GM12891 (cell line): ENCODE measurements at places on chromosomes 13 and 19.

DNA sequence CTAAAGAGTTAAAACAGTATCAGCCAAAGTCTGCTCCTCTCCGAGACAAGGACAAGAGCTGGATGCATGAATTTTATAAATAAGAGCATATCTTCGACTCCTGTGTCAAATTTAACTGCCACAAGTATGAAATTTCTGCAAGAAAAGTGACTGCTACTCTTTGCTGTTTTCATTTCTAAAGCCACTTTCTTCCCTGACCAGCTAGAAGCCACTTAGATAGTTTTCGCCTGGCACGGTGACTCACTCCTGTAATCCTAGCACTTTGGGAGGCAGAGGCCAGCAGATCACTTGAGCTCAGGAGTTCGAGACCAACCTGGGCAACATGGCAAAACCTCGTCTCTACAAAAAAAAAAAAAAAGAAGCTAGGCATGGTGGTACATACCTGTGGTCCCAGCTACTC, 61.3 kb downstream of the ENOX1 start:
- no peak for DNase-seq

DNA sequence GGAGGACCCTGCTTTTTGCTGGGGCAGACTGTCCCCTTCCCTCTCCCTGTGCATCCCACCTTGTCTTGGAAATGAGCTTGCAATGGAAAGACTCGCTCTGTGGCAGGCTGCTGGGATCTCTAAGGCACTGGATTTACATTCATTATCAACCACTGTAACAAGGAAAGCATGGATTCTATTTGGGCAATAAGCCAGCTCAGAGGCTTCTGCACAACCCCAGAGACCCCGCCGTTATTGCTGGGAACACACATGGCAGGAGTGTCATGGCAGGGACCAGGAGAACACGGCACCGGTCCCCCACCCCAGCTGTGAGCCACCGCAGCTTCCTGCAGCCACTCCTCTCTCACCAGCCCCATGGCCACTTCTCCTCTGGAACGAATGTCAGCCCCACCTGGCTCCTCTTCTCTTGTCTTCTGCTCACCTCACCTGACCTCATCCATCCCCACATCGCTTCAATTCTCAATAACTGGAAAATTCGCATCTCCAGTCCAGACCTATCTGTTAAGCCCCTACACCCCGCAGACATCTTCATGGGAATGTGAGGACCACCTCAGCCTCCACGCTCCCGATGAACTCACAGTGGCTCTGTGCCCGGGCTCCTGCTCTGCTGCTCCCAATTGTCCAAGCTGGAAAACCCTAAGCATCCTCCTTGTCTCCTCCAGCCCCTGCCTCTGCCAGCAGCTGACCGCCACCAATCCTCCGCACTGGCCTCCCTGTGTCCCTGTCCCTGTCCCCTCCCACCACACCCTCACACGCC, 181.5 kb downstream of the USP12 start:
- no peak for DNase-seq

- no peak for DNase-seq
Measured at GRCh38 chr13:112962911-112963625, 5.9 kb upstream of the MCF2L start.

DNA sequence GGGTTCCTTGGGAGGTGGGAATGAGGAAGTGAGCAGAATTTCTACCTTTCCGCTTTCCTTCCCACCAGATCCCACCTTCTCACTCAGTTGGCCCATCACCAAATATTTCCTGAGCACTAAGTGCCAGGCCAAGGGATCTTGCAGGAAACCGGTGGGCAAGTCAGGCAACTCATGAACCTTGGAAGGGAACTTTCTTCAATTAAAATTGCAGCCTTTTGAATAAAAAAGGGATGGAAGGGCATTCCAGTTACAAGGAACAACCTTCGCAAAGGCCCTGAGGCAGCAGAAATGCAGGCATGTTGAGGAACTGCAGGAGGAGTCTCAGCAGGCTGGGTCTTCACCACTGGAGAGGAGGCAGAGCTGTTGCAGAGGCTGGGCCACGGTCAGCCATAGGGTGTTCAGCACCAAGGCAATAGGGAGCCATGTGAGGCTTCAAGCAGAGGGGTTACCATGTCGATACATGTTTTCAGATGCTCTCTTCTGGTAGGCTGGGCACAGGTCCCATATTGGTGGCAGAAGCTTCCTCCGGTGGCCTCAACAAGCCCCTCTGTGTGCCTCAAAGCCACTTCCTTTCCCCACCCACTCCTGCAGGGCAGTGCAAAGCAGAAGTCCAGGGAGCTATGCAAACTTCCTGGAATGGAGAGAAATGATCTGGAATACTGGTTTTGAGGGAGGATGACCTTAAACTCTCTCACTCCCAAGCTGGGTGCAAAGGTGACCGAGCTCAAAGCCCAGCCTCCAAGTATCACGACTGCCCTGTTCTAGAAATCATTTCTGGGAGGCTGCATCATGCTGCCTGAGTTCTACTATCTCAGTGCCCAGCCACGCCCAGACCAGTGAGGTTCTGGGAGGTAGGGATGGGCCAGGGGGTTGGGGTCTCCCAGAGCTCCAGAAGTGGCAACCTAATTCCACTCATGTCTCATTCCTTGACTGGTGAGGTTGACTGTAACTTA, at the start of gene FUT6:
Gene FUT6, minus strand, starts transcription at position 638 of the 953 bp plus-strand sequence. CDS start 7,135 bp downstream, outside the sequence.
- no peak for DNase-seq

DNA sequence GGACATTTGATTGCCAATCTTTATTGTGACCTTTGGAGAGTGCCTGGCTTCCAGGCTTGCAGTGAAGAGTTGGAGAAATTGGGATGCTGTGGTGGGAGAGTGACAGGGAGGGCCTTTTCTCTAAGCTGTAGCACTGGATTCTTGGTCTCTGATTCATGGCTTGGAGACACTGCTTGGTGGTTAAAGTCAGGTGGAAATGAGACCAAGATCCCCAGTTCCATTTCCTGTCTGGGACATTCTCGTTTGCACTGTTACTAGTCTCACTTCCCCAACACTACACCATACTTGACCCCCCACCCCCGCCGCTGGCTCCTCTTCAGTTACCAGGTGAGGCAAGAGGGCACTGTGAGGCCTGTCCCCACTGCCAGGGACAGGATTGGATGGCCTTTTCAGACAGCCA, 2.9 kb downstream of the SUPT5H start:
- DNase-seq: no peak

- no peak for DNase-seq
Measured at GRCh38 chr19:21581646-21582240, 76.3 kb downstream of the ZNF429 start.

DNA sequence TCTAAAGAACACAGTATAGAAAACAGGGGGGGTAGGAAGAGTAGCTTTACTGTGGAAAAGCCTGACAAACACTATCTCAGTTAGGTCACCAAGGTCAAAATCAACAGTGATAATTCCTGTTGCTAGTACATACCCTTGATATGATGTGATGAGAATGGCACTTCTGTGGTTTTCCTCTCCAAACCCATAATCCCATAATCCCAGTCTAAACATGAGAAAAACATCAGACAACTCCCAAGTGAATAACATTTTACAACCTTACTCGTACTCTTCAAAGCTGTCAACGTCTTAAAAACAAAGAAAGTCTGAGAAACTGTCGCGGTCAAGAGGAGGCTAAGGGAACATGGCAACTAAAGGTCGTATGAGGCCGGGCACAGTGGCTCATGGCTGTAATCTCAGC, 137.6 kb downstream of the FOXO1 start:
- no peak for DNase-seq

- DNase-seq: no peak
Measured at GRCh38 chr19:14476673-14477401, 1.7 kb upstream of the PTGER1 start.

DNA sequence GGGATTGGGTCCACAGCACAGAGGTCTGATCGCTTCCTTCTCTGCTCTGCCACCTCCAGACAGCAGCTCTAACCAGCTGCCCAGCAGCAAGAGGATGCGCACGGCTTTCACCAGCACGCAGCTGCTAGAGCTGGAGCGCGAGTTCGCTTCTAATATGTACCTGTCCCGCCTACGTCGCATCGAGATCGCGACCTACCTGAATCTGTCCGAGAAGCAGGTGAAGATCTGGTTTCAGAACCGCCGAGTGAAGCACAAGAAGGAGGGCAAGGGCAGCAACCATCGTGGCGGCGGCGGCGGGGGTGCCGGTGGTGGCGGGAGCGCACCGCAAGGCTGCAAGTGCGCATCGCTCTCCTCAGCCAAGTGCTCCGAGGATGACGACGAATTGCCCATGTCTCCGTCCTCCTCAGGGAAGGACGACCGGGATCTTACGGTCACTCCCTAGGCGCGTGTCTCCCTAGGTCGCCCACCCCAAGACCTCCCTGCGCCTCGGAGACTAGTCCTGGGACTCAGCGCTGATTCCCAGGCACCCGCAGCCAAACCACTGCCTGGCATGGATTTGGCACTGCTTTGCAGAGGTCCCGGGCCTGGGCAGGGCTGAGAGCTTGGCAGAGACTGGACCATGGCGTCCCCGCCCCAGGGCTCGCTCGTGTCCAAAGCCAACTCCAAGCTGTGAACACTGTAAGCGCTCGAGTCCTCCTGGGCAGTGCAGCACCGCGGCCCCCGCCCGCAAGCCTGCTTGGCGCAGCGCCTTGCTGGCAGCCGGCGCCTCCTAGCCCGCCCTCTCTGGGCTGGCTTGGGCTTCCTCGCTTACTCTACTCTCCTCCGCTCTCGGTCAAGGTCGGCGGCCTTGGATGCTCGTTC, 1.5 kb downstream of the GSX1 start:
- no peak for DNase-seq

GRCh38 chr13:65560936-65561335, 1669.2 kb downstream of the PCDH9 start:
- DNase-seq: no peak

- no peak for DNase-seq
Measured at GRCh38 chr13:68535329-68535728, 1305.2 kb upstream of the PCDH9 start.

DNA sequence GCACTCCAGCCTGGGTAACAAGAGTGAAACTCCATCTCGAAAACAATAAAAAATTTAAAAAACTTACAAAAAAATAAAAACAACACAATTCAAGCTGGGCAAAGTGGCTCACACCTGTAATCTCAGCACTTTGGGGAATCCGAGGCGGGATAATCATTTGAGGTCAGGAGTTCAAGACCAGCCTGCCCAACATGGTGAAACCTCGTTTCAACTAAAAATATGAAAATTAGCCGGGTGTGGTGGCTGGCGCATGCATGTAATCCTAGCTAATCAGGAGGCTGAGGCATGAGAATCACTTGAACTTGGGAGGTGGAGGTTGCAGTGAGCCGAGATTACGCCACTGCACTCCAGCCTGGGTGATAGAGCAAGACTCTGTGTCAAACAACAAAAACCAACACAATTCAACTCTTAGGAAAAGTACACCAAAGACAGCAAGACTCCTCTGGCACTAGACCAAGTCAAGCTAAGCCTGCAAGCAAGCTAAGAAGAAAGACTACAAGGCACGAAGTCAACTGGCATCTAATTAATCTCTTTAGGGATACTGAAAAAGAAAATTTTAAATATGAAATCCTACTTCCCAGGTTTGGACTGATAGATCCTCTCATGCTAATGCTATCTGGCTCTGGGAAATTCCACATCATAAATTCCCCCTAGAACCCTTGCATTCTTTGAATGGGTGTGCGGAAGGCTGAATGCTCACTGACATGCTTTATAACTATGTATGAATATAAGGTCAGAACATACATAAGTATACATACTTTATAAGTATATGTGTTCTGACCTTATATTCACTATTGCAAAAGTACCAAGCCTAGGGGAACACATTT, 7.9 kb downstream of the PBX4 start:
- no peak for DNase-seq

GRCh38 chr13:112245989-112246388, 130.2 kb upstream of the SPACA7 start:
- DNase-seq: no peak

- no peak for DNase-seq
Measured at GRCh38 chr13:44165221-44165888, 208.3 kb upstream of the SERP2 start.

DNA sequence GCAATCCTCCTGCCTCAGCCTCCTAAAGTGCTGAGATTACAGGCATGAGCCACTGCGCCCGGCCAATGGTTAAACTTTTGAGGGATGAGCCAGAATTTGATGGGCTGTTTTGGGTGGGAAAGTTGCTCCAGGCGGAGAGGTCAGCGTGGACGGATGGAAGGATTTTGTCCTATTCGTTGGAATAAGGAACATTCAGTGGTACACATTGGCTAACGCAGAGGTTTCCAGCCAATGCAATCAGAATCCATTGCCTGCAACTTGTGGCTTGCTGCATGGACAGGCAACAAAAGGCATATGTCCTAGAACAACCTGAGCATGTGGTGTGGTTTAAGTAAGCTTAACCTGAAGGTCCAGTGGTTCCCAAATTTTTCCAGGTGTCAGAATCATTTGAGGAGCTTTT, 35.5 kb upstream of the C1QTNF9 start:
- DNase-seq: no peak

GRCh38 chr13:91228940-91229339, 118.5 kb upstream of the MIR17HG start:
- no peak for DNase-seq

DNA sequence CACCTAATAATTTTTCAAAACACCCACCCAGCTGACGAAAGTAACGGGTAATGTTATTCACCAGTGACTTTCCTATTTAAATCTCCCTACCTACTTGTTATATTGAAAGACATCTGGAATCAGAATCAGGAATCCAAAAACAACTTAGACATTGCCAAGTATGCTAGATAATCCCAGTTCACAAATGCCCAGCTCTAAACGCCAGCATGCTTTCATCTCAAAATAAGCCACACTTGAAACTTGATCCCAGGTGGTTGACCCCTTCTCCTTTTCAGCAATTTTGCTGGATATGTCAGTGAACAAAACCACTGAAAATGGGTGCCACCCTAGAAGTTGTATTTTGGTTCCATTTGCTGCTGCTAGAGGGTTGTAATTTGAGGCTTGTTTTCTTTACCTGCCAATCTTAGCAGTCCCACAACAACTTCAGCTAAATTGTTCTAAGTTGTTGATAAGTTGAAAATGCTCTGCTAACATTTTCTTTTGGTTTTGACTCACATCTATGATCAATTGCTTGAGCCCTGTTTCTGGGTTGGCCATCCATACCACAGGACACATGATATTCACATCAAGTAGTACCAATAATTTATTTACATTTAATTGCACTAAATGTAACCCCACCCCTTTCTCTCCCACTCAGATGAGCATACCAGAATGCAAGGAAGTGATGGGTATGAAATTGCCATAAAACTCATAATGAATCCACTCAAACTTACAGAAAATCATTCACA, 66.4 kb downstream of the DCT start:
- DNase-seq: no peak
